ENCODE measurements at places on chromosomes 2 and 18.

- no peak for DNase-seq
Measured at GRCh38 chr2:241608881-241609280, 28.1 kb downstream of the THAP4 start.

DNA sequence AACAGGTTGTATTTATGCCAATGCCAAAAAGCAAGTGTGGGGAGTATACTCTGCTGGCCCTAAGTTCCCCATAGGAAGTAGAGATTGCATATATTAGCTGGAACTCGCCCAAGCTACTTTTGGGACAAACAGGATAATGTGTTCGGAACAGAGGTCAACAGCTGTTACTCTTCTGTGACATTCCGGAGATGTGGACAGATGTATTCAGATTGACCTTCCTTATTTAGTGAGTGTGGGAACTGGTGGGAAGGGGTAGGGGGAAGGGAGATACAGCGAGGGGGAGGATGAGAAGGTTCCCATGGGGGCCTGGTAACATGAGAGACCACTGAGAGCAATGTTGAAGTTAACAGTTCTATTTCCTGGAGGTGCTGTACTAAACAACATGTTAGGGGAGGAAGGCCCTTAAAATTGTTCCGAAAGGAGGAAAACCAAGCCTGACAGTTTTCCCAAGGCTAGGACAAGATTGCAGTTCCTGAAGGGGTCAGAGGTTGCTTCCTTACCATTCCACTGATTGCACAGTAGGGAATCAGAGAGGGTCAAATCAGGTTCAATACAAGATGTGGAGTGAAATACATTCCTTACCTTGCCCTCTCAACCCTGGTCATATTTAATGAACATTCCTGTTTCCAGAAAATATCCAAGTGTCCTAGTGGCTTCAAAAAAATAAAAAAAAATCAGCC lies 14.3 kb upstream of the CD28 start:
- no peak for DNase-seq

- DNase-seq = no peak
Measured at GRCh38 chr2:48548840-48549239, 18.9 kb downstream of the STON1 start.

GRCh38 chr2:153388246-153388645 lies 90.3 kb downstream of the RPRM start:
- no peak for DNase-seq

DNA sequence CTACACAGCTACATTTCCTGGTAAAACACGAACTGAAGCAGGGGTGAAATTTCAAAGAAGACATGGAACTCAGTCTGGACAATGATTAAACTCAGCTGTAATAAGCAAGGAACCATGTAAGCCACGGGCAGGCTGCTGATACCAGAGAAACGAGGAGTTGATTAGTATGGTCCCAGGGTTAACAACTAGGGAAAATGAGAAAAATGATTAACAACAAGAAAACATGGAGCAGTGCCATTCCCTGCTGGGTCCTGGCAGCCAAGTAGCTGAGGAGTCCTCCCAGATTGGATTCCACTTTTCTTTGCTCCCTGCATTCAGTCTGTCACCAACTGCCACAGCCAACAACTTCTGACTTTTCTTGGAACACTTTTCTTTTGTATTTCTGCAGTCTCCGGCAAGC lies 517.0 kb upstream of the KLHL29 start:
- DNase-seq = no peak
